ENCODE measurements at places on chromosomes 13 and 19.

DNA sequence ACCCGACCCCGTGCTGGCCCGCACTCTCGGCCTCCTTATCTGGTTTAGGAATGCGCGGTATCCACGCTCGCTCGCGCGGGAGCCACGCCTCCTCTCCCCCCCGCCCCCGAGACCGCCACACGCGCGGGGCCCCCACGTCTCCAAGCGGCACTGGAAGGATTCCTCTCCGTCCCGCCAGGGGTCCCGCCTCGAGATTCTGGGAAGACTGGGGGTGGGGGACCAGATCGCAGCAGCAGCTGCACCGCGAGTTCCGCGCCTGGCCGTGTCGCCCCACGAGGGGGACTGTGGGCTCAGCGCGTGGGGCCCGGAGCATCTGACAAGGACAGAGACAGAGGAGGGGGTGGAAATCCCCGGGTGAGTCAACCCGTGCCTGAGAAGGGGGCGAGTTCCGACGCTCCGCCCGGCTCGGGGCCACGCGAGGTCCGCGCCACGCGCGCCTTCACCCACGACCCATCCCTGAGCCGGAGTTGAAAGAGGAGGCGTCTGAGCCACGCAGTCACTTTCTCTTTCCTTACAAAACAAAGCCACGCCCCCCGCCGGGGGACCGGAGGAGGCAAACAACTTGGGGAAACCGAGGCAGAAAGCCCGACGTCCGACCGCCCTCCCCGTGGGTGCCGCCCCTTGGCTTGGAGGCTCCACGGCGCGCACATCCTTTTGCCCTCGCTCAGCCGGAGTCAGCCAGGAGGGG is 814 bp downstream of the S1PR2 start:
- no peaks in the 10 kb centered on the region for H3K27me3 ChIP-seq
- peak; percentile 54 for DNase-seq
- H3K27ac ChIP-seq = peak overlapping the region; percentile 94
- H3K4me1 ChIP-seq = peaks cover 16% of the 10 kb centered on the region

- H3K4me1 ChIP-seq = no peaks in the 10 kb centered on the region
- no peak overlapping the region for H3K4me3 ChIP-seq
- H3K27me3 ChIP-seq = no peaks in the 10 kb centered on the region
- H3K27ac ChIP-seq = no peak overlapping the region
- no peaks in the 10 kb centered on the region for H3K36me3 ChIP-seq
Observed at GRCh38 chr13:96958286-96958891, 35.9 kb downstream of the OXGR1 start.

DNA sequence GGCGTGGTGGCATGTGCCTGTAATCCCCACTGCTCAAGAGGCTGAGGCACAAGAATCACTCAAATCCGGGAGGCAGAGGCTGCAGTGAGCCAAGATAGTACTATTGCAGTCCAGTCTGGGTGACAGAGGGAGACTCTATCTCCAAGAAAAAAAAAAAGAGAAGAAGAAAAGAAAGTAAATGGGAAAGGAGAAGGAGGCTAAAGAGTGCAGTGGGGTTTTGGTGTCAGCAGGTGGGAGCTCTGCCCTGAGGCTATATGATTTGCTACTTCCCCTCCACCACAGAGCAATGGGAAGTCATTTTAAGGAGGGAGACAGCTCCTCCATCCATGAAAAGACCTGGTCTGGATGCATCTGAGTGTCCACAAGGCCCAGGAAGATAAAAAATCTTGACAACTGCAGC is 23.1 kb downstream of the UNC13A start:
- H3K27ac ChIP-seq = no peak overlapping the region
- no peaks in the 10 kb centered on the region for H3K4me1 ChIP-seq
- H3K36me3 ChIP-seq = no peaks in the 10 kb centered on the region

GRCh38 chr13:29909975-29910674 is 59.7 kb upstream of the UBL3 start:
- peaks cover 4% of the 10 kb centered on the region for H3K4me1 ChIP-seq
- H3K27me3 ChIP-seq = no peaks in the 10 kb centered on the region
- no peak overlapping the region for H3K4me3 ChIP-seq
- peak; percentile 51 for DNase-seq
- no peak overlapping the region for H3K27ac ChIP-seq

DNA sequence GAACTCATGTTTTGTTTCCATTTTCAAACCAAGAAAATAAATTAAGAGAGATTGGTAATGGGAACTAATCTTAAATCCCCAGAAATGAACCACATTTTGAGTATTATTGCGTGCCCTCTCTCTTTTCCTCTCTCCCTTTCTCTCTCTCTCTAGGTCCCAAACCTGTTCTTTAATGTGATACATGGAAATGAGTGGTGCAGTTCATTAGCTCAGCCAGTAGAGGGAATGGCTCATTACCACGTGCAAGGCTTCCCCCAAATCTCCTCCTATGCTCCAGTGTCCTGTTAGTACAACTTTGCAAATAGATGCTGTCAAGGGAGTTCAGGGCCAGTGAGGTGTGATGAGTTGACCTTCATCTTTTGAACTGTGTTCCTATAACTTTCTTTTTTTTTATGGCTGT is 178.4 kb downstream of the FGF9 start:
- no peaks in the 10 kb centered on the region for H3K36me3 ChIP-seq
- H3K27me3 ChIP-seq = no peaks in the 10 kb centered on the region
- H3K4me3 ChIP-seq = no peak overlapping the region
- DNase-seq = no peak

- H3K27me3 ChIP-seq = peaks cover 6% of the 10 kb centered on the region
- no peaks in the 10 kb centered on the region for H3K36me3 ChIP-seq
- H3K4me1 ChIP-seq = peaks cover 4% of the 10 kb centered on the region
- H3K4me3 ChIP-seq = no peak overlapping the region
Observed at GRCh38 chr19:40221858-40222619, 3.9 kb upstream of the TTC9B start.

- no peak for DNase-seq
- no peaks in the 10 kb centered on the region for H3K27me3 ChIP-seq
Observed at GRCh38 chr13:43305416-43305815, 282.0 kb downstream of the DNAJC15 start.

DNA sequence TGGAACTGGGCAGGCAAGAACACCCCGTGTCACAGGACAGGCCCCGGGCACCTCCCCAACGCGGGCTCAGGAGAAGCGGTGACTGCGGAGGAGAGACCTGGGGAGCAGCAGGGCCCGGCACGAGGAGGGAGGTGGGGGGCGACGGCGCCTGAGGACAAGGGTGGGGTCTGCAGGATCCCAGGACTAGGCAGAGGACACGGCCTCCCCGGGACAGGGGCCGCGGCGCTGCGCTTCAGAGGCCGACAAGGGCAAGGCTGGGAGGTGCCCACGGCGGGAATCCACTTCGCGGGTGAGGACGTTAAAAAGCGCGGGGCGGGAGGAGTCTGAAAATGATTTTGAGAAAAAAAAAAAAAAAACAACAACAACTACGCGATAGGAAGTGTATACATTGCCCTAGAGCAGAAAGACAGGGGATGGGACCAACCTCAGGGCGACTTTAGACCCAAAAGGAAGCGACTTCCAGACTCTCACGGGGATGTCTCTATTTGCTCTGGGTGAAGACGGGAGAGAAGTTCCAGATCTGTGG is 44.9 kb downstream of the ZNF611 start:
- DNase-seq = no peak
- peak overlapping the region; percentile 95 for H3K4me3 ChIP-seq
- H3K4me1 ChIP-seq = peaks cover 2% of the 10 kb centered on the region
- no peaks in the 10 kb centered on the region for H3K27me3 ChIP-seq
- peak overlapping the region; percentile 87 for H3K27ac ChIP-seq
- H3K36me3 ChIP-seq = no peaks in the 10 kb centered on the region

DNA sequence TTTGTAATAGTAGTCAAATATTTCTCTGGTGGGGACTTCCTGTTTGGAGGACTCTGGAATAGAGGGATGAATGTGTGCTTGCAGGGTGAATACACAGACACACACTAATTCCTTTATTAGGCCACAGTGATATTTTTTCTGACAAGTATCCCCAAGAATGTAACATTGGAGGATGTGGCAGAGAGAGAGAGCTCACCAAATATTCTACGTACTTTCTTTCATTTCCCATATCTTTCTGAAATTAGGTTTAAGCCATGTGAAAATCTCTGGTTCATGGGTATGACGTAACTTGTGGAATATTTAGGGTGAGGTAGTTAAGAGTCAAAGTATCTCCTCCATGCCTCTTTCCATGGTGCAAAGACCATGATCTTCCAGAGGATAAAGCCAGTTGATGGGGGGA is 463.4 kb downstream of the DIAPH3 start:
- H3K4me3 ChIP-seq = no peak overlapping the region
- H3K27ac ChIP-seq = no peak overlapping the region
- H3K4me1 ChIP-seq = no peaks in the 10 kb centered on the region
- peak; percentile 72 for DNase-seq

DNA sequence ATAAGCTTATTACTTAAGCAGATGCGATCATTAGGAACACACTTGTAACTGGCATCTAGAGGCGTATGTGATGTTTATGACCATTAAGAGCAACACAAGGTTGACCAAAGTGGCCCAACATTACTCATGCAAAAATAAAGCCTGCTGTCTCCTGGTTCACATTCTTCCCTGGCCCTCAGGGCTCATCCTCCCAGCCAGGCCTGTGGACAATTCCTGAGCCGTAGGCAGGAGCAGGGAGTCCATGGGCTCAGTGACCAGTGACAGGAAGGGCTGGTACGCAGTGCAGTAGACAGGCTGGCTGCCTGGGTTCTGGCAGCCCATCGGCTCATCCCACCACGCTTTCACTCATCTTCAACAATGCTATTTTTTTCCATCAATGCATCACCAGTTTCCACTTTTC is 106.0 kb downstream of the STK24 start:
- H3K36me3 ChIP-seq = peaks cover 11% of the 10 kb centered on the region
- no peaks in the 10 kb centered on the region for H3K4me1 ChIP-seq
- no peak overlapping the region for H3K27ac ChIP-seq
- H3K4me3 ChIP-seq = no peak overlapping the region
- no peaks in the 10 kb centered on the region for H3K27me3 ChIP-seq

- DNase-seq = no peak
- no peak overlapping the region for H3K27ac ChIP-seq
- no peaks in the 10 kb centered on the region for H3K27me3 ChIP-seq
- H3K36me3 ChIP-seq = no peaks in the 10 kb centered on the region
- no peak overlapping the region for H3K4me3 ChIP-seq
- H3K4me1 ChIP-seq = no peaks in the 10 kb centered on the region
Observed at GRCh38 chr19:31963746-31964145, 381.7 kb upstream of the ZNF507 start.

- no peak for DNase-seq
- H3K27ac ChIP-seq = no peak overlapping the region
- no peaks in the 10 kb centered on the region for H3K36me3 ChIP-seq
- no peaks in the 10 kb centered on the region for H3K4me1 ChIP-seq
- no peaks in the 10 kb centered on the region for H3K27me3 ChIP-seq
Observed at GRCh38 chr13:75993823-75994222, 357.7 kb downstream of the LMO7 start.

DNA sequence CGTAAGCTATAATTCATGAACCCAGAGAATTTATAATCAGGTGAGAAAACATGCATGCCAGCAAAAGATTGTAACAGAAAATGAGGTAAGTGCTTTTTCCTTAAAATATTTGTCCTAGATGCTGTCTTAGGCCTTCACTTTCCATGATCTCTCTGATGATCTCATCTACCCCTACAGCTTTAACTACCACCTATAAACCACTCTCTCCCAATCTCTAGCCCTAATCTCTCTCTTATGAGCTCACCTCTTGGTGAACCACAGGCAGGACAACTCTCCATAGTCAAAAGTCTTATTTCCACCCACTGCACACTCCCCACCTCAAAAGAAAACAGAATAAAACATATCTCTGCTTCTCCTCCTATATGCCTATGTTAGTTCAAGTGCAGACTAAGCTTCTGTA is 137.1 kb downstream of the SLC7A1 start:
- no peak overlapping the region for H3K27ac ChIP-seq
- H3K27me3 ChIP-seq = no peaks in the 10 kb centered on the region
- no peaks in the 10 kb centered on the region for H3K4me1 ChIP-seq
- no peak overlapping the region for H3K4me3 ChIP-seq

DNA sequence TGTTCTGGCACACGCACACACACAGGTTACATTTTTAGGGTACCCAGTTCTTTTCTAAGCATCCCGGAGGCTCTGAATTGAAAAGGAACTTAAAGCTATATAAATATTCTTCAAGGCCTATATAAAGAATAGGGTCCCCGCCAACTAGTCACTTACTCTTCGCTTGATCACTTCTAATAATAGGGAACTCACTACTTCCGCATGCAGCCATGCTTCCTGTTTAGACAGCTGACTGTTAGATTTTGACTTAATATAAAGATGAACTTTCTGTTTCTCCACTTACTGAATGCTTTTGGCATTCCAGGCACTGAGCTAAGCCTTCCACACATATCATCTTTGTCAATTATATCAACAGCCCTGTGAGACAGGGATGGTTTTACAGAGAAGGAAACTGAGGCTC is 259.6 kb downstream of the TSHZ3 start:
- no peaks in the 10 kb centered on the region for H3K4me1 ChIP-seq
- H3K27me3 ChIP-seq = peaks cover 2% of the 10 kb centered on the region
- DNase-seq = no peak
- no peak overlapping the region for H3K27ac ChIP-seq

GRCh38 chr13:70339738-70340137 is 231.5 kb upstream of the KLHL1 start:
- no peaks in the 10 kb centered on the region for H3K4me1 ChIP-seq
- no peak overlapping the region for H3K27ac ChIP-seq
- no peaks in the 10 kb centered on the region for H3K27me3 ChIP-seq
- no peak overlapping the region for H3K4me3 ChIP-seq
- DNase-seq = no peak
- H3K36me3 ChIP-seq = no peaks in the 10 kb centered on the region

DNA sequence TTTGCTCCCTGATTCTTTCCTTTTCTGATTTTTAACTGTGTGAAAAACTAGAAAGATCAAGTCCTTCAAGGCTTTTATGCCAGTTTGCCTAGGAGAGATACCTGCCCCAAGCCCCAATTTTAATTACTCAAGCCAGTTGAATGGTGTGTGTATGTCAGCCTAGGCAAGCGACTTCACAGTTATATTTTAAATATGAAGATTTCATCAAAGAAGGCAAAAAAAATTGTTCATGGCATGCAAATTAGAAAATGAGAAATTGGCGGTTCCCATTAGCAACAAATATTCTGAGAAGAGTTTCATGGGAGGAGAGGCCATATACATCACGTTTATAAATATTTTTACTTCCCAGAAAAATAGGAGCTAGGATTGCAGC is 167.6 kb downstream of the SLC7A1 start:
- H3K27ac ChIP-seq = no peak overlapping the region
- no peak for DNase-seq
- peaks cover 24% of the 10 kb centered on the region for H3K27me3 ChIP-seq
- H3K4me1 ChIP-seq = no peaks in the 10 kb centered on the region
- H3K36me3 ChIP-seq = no peaks in the 10 kb centered on the region

GRCh38 chr13:80706164-80706471 is 365.2 kb upstream of the SPRY2 start:
- H3K4me1 ChIP-seq = no peaks in the 10 kb centered on the region
- H3K4me3 ChIP-seq = no peak overlapping the region
- H3K36me3 ChIP-seq = no peaks in the 10 kb centered on the region
- DNase-seq = no peak
- H3K27ac ChIP-seq = no peak overlapping the region

- no peak overlapping the region for H3K4me3 ChIP-seq
- H3K36me3 ChIP-seq = no peaks in the 10 kb centered on the region
- H3K27ac ChIP-seq = no peak overlapping the region
- H3K4me1 ChIP-seq = peaks cover 8% of the 10 kb centered on the region
- H3K27me3 ChIP-seq = no peaks in the 10 kb centered on the region
Observed at GRCh38 chr19:6020972-6021805, 43.2 kb upstream of the RANBP3 start.

GRCh38 chr19:48818234-48818820 is 7.5 kb upstream of the BCAT2 start:
- H3K4me3 ChIP-seq = no peak overlapping the region
- H3K27ac ChIP-seq = no peak overlapping the region
- peaks cover 4% of the 10 kb centered on the region for H3K36me3 ChIP-seq
- H3K4me1 ChIP-seq = peaks cover 7% of the 10 kb centered on the region
- no peaks in the 10 kb centered on the region for H3K27me3 ChIP-seq
